ENCODE measurements at places on chromosomes 11 and 22.

GRCh38 chr22:42720263-42721044 is at the start of gene A4GALT:
Gene A4GALT, minus strand, starts transcription at chr22:42720870. Its CDS starts 26,919 bp downstream, at chr22:42693951.
- DNase-seq, result no peak

DNA sequence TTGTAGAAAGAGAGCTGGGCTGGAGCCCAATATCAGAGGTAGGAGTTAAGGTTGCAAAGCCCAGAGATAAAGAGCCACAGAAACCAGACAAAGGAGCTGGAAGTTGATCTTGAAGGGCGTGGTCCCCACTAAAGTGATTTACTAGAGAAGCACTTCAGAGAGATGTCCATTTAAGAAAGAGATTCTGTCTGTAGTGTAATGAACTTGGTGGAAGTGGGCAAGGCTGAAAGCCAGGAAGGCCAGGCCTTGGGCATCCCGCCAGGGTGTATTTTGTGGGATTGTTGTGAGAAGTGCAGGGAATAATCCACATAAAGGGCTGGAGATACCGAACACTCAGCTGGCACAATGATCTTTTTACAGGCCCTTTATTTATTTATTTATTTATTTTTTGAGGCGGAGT is 1398.8 kb downstream of the TBC1D22A start:
- DNase-seq, result no peak

GRCh38 chr11:30585125-30585891 is 845 bp downstream of the MPPED2 start:
- DNase-seq, result no peak

DNA sequence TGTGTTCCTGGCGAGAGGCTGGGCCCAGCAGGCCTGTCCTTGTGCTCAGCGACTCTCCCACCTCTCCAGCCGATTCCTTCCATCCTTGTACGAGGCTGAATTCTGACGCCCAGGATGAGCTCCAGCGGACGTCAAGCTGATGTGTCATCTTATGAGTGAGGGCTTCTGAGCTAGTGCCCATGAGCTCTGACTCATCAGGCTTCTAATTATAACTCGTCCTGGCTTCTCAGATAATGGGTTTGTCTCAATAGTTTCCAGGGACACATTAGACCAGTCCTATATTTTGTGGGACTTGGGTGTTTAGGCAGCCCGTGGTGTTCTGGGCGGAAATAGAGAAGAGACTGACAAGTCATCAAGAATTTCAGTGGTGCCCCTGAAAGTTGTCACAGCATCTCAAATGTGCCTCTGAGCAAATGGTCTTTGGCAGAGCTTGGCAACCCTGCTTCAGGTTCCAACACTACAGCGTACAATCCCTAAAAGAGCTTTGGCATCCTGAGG is 108.2 kb upstream of the CD44 start:
- peak; percentile 61 for DNase-seq

- no peak for DNase-seq
These were observed 582 bp upstream of the ATP6V1E1 start for GRCh38 chr22:17629173-17629489.

GRCh38 chr11:59849129-59849528 is 3.8 kb upstream of the CBLIF start:
- no peak for DNase-seq

DNA sequence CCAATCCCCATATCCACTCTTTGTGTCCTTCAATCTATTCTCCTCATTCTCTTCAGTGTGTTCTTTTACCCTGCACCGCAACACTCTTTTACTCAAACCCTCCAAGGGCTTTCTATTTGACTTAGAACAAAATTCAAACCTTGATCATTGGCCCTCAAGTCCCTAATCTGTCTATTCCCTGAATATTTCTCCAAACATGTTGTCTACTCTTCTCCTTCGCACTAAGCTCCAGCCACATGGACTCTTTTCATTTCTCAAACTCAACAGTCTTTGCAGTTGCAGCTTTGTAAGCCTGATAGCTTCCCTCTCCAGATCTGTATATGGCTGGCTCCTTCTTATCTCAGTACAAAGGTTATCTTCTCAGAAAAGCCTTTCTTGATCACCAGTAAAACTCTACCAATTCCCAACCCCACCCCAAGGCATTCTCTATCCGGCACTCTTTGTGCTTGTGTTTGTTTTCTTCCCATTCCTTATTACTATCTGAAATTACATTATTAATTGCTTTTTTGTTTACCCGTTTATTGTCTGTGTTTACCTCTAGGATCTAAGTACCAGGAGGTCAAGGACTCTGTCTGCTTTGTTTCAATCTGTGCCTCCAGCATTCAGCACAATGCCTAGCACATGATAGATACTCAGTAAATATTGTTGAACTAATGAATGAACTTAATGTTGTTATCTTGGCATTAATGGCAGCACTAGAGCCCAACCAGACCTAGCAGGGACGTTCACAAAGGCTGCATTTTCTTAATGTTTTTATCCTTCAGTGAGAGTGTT is 147.4 kb downstream of the BBOX1 start:
- no peak for DNase-seq

DNA sequence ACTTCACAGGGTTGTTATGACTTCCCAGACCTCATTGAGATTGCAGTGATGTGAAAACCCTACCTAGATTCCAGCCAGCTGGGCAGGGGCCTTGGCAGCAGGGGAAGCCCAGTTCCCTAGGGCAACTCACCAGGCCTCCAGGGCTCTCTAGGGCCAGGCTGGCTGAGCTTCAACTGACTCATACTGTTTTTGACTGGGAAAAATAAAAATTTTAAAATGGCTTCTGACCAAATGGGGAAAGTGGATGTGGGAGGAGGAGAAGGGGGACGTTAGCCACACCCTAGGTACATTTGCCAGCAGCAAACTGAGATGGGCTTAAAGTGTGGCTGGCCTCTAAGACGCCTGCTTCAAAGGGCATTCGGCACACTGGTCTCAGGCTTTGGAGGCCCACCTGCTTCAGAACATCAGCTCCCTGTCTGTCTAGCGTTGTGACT is 39.0 kb downstream of the BMAL1 start:
- peak; percentile 70 for DNase-seq

DNA sequence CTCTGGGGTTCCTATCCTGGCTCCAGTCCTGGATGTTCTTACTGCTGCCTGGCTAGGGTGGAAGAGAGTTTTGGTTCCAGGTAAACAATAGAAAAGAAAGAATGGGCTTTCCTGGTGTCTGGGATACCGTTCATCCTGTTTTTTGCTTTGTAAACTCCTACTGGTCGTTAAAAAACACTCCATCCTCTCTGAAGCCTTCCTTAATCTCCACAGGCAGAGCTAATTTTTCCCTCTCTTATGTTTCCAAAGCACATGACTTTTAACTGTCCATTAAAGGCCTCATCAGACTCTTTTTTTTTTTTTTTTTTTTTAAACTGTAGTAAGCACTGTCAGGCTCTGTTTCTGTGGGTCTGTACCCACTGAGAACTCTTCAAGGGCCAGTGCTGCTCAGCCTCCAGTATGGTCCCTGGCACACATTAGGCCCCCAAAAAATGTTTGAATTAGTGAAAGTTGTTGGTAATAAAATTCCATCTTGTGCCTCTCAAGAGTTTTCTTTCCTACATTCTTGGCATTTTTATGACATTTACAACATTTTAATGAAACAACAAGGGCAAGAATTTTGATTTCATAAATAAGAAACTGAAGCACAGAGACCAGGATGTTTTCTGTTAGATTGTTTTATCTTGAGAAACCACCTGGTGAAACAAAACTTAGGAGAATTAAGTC is 104.2 kb downstream of the TEAD1 start:
- no peak for DNase-seq

- no peak for DNase-seq
These were observed 20.7 kb downstream of the GRIK4 start for GRCh38 chr11:120532082-120532831.

- no peak for DNase-seq
These were observed 22.4 kb downstream of the ENTHD1 start for GRCh38 chr22:39871008-39871798.

GRCh38 chr11:81092522-81092921 is 1641.1 kb downstream of the FAM181B start:
- DNase-seq, result no peak

DNA sequence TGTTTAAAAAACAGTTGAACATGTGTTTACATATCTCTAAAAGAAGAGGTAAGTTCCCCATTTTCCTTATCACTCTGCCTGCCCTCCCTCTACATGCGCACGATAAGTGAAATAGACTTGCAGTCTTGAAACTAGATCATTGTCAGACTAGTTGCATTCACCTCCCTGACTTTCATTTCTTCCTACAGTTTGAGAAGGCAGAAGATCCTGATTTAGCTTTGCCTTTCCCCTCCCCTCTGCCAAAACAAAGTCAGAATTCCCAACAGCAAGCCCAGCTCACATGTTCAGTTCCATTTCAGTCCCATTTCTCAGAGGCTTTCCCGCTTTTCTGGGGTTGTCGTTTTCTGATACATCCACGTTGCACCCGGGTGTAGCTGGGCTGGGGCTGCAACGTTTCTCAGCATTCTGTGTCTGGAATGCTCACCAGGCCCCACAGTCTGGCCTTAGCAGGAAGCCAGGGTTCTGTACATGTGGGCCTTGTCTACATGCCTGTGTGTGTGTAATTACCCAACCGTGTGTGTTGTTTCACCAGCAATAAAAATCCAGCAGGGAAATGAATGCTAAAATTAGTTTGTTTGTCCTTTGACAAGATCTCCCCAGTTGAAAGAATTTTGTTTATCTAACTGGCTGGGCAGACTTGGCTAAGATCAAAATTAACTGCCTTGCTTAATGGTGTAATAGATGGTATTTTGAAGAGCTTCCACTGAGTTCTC is 179.2 kb downstream of the DBX1 start:
- no peak for DNase-seq
